ENCODE measurements at places on chromosomes 13 and 19.

DNA sequence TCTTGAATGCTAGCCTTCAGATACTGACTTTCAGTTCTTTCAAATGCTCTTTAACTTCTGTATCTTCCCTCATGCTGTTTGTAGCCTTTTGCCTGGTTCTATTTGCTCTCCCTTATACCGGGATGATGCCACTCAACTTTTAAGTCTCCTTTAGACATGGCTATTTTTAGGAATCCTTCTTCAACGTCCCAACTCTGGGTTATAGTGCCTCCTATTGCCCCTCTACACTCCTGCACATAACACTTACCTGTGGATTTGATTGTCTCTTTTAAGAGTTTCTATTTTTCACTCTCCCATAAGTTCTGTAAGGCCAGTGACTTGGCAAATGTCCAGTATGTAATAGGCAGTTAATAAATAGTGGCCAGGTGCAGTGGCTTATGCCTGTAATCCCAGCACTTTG, 343.0 kb downstream of the KLF5 start:
- no peak for DNase-seq

- DNase-seq: no peak
Observed at GRCh38 chr13:95229855-95230254, 71.4 kb downstream of the ABCC4 start.

DNA sequence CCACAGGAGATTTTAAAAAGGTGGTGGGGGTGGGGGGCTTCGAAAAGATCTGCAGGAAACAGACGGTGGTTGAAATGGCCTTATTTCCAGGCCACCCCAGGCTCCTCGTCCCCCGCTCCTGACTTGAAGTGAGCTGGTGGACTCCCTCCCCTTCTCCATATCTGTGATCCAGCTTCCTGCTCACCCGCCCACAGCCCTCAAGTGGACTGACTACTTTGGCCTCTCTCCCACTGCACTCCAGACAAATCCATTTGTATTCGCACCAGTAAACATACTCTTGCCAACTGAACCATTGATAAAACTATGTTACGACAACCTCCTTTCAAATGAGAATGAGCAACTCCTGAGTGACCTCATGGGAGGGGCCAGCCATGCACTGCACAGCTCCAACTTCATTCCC, 259.5 kb downstream of the COL4A1 start:
- no peak for DNase-seq

DNA sequence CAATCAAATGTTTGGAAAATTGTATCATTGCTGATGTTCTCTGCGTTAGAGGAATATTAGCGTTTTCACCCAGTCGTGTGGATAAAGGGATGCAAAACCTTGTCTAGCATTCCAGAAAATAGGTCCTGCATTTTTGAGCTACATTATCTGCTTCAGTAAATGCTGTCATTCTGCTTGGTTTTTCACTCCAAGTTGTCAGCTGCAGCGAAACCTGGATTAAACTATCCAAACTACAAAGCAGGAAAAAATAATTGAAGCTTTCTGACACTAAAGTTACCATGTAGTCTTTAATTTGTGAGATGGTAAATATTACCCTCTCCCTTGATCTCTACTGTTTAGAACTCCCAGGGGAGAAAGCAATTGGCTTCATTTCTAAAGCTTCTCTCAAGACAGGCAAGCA, 1795.5 kb upstream of the PRR20A start:
- no peak for DNase-seq

DNA sequence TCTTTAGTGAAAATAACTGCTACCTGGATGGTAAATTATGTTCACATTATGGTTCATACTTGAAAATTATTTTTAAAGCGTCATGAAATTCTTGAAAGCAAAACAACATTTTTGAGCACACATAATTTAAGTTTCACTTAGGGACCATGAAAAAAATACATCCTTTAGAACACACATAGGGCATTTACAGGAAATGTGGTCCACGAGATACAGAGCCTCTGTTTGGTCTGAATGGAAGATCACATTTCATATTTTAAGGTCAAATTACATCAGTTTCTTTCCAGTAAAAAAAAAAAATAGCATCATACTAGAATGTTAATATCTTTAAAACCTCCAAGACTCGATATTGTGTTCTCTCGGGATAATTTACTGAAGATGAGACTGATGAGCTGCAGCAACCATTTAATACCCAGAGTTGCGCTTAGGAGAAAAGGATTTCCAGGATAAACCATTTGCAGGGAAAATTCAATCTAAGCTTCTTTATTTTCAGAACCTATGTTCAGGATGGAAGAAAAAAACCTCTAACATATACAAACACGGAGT, 720.7 kb downstream of the DIAPH3 start:
- no peak for DNase-seq

GRCh38 chr13:21897161-21897560, 226.3 kb downstream of the FGF9 start:
- DNase-seq: no peak

DNA sequence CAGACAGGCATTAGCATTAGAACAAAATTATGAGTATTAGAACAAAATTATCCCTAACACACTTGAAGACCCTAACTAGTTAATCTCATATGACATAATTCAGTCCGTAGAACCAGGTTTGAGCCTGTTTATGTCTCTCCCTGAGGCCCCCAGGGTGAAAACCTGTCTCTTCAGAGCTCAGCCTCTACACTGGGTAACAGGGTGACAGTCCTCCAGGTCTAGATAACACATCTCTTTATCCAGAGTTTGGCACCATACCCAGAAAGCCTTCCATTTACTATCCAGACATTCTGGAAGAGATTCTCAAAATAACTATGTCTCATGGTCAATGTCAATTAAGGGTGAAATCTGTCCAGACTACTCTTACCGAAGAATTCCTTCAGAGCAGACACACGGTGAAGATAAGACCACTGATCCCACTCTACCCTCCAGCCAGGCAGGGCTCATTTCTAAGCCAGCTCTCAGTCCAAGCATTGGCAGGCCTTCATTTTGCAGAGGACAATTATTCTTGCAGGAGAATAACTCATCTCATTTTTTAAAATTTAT, 1195.3 kb downstream of the EFNB2 start:
- no peak for DNase-seq

Measured in CD4-positive, alpha-beta T cell treated with Interleukin-4 for 4 hours (primary cell).